ENCODE measurements at places on chromosomes 16 and 17. TPM values are rescaled to one million over a fixed set of nuclear protein-coding genes. Genes with fewer than 3 reads are reported as not detected.

Gene TMEM114
- not detected for total RNA-seq

Gene FBXO47
- total RNA-seq = not detected

Gene CA5A
- total RNA-seq = not detected

Gene ABCA6
- 7.9 TPM for total RNA-seq

Gene PERCC1
- not detected for total RNA-seq

Gene GAA
- total RNA-seq = 13.6 TPM

Gene NPIPA8
- total RNA-seq = not detected

Gene DCXR
- 55.2 TPM for total RNA-seq

Gene ATAD5
- 5.8 TPM for total RNA-seq

Gene P2RX1
- 0.25 TPM for total RNA-seq

Gene MARCHF10
- total RNA-seq = not detected

Gene RASL10B
- 1.5 TPM for total RNA-seq

Gene GP1BA
- not detected for total RNA-seq

Gene RTN4RL1
- 0.11 TPM for total RNA-seq

Gene MMP2
- 1,958 TPM for total RNA-seq

Gene CHST4
- not detected for total RNA-seq

Gene OMG
- 0.11 TPM for total RNA-seq

Gene BIRC5
- total RNA-seq = 41.4 TPM

Gene CLEC10A
- total RNA-seq = not detected

Gene METTL22
- 30.9 TPM for total RNA-seq

Gene PIK3R6
- total RNA-seq = not detected

Gene TBC1D28
- not detected for total RNA-seq

Gene CARHSP1
- 148 TPM for total RNA-seq

Gene TADA2A
- 18.0 TPM for total RNA-seq

Gene KCNH6
- not detected for total RNA-seq

Gene RHBDL3
- under 0.01 TPM for total RNA-seq

Gene WSCD1
- 0.87 TPM for total RNA-seq

Gene TMED6
- 0.11 TPM for total RNA-seq

Gene HES7
- not detected for total RNA-seq

Gene EVI2B
- total RNA-seq = not detected

Gene SECTM1
- total RNA-seq = 3.9 TPM

Gene CXCL16
- total RNA-seq = 1.6 TPM

Gene COQ9
- 52.7 TPM for total RNA-seq

Gene FBXO39
- total RNA-seq = 0.33 TPM

Gene SLFN12
- 20.3 TPM for total RNA-seq

Gene B3GNT9
- total RNA-seq = 25.0 TPM

Gene CTU2
- 28.8 TPM for total RNA-seq

Gene SDK2
- total RNA-seq = 0.11 TPM

Gene VAC14
- 30.2 TPM for total RNA-seq

Gene DHRS7C
- not detected for total RNA-seq

Gene NPIPA3
- total RNA-seq = 1.00 TPM

Gene HS3ST2
- 0.11 TPM for total RNA-seq

Gene KRTAP4-9
- total RNA-seq = 0.12 TPM

Gene CEMP1
- 0.12 TPM for total RNA-seq

Gene HCRT
- total RNA-seq = not detected

Gene STX1B
- total RNA-seq = 2.5 TPM

Gene SLC9A5
- total RNA-seq = 1.4 TPM
